ENCODE measurements at places on chromosomes 11 and 22.
A peak's percentile ranks its signal among the peaks of the same experiment; 100 is the strongest.

- DNase-seq = no peak
Measured at GRCh38 chr11:68579455-68579854, 104.9 kb upstream of the GAL start.

GRCh38 chr11:45253640-45254039, 32.5 kb downstream of the SYT13 start:
- DNase-seq = no peak

DNA sequence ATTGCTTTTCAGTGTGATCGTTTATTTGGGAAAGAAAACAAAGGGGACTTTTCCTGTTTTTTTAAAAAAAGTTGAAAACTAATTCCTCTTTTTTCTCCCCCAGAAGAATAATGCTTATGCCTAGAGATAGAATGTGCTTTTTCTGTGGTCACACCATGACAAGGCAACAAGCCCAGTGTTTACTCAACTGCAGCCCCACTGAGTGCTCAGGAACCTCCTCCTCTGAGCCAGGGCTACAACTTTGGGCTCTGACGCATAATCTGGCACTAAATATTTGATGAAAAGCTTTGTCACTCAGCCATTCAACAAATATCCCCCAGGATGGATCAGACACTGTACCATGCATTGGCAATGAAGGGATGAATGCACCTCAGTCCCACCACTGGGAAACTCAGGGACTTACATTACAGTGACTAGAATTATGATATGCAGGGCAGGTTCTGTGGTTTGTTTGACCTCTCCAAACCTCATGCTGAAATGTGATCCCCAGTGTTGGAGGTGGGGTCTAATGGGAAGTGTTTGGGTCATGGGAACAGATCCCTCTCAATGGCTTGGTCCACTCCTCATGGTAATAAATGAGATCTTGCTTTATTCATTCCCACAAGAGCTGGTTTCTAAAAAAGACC, 155.9 kb downstream of the CCDC34 start:
- no peak for DNase-seq

GRCh38 chr22:19715188-19715930, 1.1 kb downstream of the SEPTIN5 start:
- DNase-seq = no peak

GRCh38 chr11:372809-373715, 3.8 kb downstream of the B4GALNT4 start:
- no peak for DNase-seq

GRCh38 chr11:1202776-1203504, 19.9 kb upstream of the MUC5B start:
- no peak for DNase-seq

DNA sequence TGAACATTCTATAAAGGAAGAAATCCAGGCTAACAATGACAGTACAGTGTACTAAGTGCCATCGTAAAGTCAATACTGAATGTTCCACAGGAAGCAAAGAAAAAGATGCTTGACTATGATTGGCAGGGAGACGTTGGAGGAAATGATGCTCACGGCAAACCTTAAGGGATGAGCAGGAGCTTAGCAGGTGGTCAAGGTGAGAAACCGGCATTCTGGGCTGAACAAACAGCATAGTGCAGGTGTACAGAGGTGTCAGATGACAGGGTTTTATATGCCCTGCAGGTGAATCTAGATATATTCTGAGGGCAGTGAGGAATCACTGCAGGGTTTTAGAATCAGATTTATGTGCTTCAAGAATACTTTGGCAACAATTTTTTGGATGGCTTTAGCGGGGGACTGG, 85.3 kb upstream of the HEPHL1 start:
- DNase-seq = no peak

DNA sequence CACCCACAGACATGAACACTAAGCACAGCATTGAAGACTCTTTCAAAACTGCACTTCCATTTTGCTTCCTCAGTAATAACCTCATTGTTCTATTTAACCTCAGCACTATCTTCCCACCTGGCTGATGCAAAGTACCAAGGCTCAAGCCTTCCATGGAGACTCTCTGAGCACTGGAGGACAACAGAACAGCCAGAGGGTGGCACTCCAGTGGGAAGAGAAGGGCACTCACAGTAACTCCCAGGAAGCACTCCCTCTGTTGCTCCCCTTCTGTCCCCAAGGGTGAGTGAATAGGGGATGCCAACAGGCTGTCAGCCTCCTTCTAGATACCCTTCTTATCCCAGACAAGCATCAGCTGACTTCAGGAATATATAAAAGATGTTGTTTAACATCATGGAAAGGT, 3.5 kb downstream of the ME3 start:
- no peak for DNase-seq

GRCh38 chr11:16160146-16160545, 196.2 kb downstream of the SOX6 start:
- DNase-seq = no peak

- no peak for DNase-seq
Measured at GRCh38 chr11:67355794-67356386, 2.5 kb upstream of the POLD4 start.

- DNase-seq = no peak
Measured at GRCh38 chr11:2367266-2368160, 9.6 kb upstream of the CD81 start.

- no peak for DNase-seq
Measured at GRCh38 chr11:98564233-98564632, 456.5 kb upstream of the CNTN5 start.

GRCh38 chr11:93288767-93289166, 41.8 kb upstream of the DEUP1 start:
- DNase-seq = no peak

- no peak for DNase-seq
Measured at GRCh38 chr11:34305193-34305592, 52.6 kb downstream of the ABTB2 start.

GRCh38 chr11:3803726-3804495, 4.4 kb upstream of the PGAP2 start:
- no peak for DNase-seq

- no peak for DNase-seq
Measured at GRCh38 chr11:61110255-61111049, 8.2 kb downstream of the CD5 start.

GRCh38 chr11:72238040-72238450, 5.9 kb downstream of the PHOX2A start:
- peak; percentile 24 for DNase-seq

DNA sequence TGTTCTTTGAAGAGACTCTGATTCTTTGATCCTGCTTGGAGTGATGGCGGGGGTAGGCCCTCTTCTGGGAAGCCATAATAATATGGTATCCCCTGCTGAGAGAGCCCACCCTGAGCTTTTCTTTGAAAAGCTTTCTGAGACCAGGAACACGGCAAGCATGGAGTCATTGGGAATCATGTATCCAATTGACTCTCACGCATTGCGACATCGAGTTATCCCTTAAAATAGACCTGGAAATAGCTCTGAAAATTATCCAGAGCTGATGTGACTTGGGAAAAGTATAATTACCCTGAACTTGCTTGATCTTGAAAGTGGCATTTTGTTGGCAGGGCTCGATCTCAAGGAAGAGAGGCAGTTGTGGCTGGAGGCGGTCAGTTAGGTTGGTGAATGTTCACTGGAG, 36.8 kb upstream of the MPEG1 start:
- DNase-seq = no peak

GRCh38 chr22:25098445-25099081, 101.1 kb upstream of the CRYBB3 start:
- no peak for DNase-seq

GRCh38 chr11:6615882-6616585, 3.2 kb downstream of the TPP1 start:
- no peak for DNase-seq

DNA sequence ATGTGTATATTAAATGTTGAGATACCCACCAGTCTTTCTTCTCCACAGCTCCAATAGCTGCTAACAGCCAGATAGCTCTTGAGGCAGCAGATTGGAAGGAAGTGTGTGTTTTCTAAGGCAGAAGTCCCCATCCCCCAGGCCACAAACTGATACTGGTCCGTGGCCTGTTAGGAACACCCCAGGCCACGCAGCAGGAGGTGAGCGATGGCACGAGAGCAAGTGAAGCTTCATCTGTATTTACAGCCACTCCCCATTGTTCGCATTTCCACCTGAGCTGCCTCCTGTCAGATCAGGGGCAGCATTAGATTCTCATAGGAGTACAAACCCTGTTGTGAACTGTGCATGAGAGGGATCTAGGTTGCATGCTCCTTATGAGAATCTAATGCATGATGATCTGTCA, 12.7 kb downstream of the CCDC73 start:
- DNase-seq = no peak

GRCh38 chr11:115291325-115291724, 212.9 kb downstream of the CADM1 start:
- no peak for DNase-seq

DNA sequence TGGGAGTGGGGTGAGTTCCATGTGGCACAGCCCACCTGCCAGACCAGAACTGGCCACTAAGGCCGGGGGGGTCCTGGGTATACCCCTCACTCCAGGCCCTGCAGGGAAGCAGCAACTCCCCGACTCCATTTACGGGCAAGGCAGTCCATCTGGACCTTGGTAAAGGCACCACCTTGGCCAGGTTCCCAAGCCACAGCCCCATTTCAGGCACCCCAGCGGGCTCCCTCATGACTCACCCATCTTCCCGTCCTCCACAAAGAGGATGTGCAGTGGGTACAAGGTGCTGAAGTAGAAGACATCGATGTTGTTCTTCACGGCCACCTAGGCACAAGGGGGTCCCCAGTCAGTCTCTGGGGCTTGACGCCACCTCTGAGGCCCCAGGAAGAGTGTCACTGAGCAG, 15.7 kb upstream of the RASL10A start:
- DNase-seq = no peak

DNA sequence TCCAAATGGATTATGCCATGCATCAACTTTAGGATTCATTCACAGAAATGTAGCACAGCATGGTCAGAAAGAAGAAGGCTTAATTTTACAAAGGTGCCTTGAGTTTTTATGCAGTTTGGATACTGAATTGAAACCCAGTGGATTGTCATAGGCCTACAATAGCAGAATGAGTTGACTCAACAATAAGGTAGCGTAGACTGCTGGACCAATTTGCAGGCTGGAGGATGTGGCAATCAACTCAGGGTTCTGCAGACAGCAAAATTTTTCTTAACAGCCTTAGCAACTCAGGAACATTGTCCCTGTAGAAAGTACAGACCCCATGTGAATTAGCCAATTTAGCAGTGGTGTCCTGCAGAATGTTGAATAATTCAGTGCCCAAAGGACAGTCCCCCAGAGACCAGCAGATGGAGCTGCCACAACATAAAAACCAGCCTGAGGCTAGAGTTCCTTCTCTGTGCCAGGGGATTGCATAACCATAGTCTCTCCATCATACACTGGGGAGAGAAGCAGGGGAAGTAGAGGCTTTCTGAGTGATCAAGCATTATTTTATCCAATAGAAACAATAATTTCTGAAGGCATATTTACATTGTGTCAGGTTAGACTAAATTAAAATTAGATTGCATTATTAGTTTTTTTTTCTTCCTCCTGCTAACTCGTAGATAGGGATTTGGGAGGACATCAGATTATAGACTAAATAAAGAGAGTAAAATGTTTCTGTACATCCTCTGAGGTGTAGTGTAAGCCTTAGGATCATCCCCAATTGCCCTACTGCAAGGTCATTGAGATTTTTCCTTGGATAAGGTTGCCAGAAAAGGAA, 20.3 kb upstream of the MRPL17 start:
- no peak for DNase-seq

- DNase-seq = no peak
Measured at GRCh38 chr22:27842669-27843431, 41.3 kb upstream of the MN1 start.

DNA sequence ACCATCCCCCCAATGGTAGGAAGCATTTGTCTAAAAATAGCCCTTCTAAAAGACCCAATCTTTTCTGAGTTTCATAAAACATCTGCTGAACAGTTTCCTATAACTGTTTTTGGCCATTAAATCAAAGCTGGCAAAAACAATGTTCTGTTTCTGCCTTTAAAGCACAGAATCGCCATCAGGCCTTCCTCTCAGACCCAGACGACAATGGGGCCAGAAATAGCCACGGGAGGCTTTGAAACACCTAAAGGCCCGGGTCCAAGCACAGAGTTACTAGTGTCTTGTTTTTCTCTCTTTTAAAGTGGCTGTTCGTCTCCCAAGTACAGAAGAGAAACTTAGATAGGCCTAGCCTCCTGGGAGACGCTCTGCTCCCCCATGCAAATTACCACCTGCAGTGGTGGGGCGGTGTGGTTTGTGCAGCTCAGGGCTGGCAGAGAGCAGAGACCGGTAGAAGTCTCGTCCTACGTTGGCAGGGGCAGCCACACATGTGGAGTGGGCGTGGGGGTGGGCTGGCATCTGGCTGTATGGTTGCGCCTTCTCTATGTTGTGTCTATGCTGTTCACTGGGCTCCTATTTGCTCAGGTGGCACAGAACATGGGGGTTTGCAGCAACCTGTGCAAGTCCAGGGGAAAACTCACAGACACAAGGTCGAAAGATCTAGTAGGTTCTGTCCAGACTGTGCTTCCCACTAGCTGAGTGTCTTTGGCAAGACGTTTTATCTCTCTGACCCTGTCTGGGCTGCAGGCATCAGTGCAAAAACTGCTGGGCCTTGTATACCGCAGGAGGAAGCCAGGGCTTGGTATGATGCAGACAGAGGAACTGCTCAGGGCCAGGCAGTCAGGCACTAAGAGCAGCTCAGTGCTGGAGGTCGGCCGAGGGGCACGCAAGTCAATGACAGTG, 23.6 kb upstream of the ETS1 start:
- no peak for DNase-seq

DNA sequence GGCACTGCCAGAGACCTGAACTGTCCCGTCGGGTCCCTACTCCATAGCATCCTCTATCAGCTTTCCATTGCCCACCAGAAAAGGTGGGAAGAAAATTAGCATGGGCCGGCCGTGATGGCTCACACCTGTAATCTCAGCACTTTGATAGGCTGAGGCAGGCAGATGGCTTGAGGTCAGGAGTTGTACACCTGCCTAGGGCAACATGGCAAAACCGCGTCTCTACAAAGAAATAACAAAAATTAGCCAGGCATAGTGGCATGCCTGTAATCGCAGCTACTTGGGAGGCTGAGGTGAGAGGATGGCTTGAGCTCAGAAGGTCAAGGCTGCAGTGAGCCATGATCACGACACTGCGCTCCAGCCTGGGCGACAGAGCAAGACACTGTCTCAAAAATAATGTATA, 3.5 kb downstream of the SLC25A18 start:
- no peak for DNase-seq

- DNase-seq = no peak
Measured at GRCh38 chr22:17916226-17916889, 108.0 kb downstream of the MICAL3 start.

DNA sequence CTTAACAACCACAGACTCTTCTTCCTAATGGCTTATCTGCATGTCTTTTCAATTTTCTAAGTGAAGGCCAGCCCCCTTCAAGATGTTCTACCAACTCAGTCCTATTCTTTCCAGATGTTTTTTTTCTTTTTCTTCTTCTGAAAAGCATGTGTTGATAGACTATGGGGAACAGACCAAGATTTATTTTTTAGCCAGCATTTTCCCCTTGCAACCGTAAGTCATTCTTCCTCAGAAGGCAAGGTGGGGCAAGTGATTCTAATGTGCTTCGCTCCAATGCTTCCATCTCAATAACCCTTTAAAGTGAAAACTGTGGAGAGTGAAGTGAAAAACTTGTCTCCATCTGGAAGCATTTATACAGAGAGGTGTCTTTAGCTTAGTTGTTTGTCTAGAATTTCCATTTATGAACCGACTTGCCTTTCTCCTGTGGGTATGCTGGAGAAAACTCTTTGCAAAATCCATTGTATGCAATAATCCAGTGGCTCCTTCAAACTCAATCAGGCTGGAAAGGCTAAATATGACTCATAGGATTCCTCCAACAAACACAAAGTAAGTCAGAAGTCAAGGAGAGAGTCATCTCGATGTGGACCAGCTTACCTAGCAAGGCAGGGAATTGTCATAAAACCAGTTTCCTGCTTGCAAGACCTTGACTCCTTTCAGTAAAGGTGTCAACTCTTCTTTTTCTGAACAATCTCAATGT, 83.7 kb downstream of the MAML2 start:
- no peak for DNase-seq

Data from NCI-H2107 (cell line).